Stimulated activated CD8-positive, alpha-beta memory T cell treated with anti-CD3 and anti-CD28 coated beads, Interleukin-2, amount 100 ng/mL, for 1 hour (primary cell): ENCODE measurements at places on chromosomes 2 and 18.

- DNase-seq: no peak
Measured at GRCh38 chr2:177165721-177166711, 46.6 kb upstream of the HNRNPA3 start.

DNA sequence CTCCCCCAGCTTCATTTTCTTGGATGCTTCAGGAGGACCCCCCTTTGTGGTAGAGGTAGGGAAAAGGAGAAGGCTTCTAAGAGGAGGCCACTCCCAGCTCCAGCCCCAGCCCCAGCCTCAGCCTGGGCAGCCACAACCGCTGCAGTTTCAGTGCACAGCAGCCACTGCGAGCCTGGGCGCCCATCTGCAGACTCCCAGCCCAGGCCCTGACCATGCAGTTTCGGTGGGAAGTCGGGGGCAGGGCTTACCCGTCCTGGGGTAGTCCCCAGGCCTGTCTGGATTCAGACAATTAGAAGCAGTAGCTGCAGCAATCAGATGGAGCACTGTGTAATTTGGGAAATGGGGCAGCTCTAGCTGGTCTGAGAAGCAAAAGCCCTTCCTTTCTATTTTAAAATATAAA is 28.6 kb downstream of the ITM2C start:
- DNase-seq: no peak

- no peak for DNase-seq
Measured at GRCh38 chr2:151306621-151307020, 17.2 kb upstream of the NMI start.

DNA sequence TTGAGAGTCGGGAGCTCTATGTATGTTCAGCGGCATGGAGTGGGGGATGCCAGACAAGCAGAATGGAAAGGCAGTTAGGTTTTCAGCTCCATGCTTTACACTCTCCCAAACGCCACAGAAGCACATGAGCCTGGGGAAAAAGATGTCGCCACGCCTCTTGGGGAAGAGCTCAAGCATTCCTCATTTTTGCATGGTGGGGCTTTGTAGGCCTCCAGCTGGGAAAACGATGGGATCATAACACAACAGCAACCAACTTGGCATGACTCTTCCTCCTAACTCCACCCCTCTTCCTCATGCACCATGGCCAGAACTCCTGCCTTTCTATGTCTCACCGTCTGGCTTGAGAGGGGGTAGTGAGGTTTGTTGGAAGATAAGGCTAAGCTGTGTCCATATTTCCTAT is 102.6 kb downstream of the PAX3 start:
- DNase-seq: no peak

- DNase-seq: no peak
Measured at GRCh38 chr2:44777537-44777936, 164.0 kb upstream of the SIX3 start.
